Right forelimb (tissue), 1 donor: ENCODE measurements at places on chromosomes 4 and X.

GRCh38 chrX:111869639-111870034 is 6.3 kb upstream of the TRPC5OS start:
- DNase-seq, result no peak

- DNase-seq, result no peak
Measured at GRCh38 chrX:50081282-50081889, 119.4 kb downstream of the AKAP4 start.

DNA sequence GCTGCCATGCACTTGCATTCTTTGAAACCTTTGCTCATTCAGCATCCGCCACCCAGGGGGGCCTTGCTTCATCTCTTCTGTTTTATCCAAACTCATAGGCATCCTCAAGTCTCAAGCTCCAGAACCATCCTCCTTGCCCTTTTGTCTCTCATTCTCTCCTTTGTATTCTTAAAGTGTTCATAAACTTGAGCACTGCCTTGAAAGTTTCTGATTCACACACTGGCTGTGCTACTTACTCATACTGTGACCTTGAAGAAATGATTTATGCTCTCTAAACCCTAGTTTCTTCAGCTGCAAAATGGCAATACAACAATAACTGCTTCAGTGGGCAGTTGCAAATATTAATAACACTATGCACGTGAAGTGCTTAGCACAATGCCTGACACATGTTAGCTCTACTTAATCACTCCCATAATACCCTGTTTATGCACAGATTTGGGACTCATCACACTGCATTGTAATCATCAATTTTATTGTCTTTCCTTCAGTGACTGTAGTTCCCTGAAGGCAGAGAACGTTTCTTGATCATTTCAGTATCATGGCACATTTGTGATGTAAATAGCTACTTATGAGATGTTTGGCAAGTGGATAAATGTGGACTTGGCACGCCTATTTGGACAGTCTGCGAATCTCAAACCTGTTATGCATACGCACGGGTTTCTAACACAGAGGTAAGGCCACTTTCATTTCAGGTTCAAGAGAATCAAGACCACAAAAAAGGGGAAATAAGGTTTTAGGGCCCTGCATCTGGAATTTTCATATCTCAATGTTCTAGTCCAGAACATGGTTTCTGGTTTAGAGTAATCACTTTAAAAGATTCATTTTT is 291.0 kb downstream of the LDB2 start:
- DNase-seq, result no peak

DNA sequence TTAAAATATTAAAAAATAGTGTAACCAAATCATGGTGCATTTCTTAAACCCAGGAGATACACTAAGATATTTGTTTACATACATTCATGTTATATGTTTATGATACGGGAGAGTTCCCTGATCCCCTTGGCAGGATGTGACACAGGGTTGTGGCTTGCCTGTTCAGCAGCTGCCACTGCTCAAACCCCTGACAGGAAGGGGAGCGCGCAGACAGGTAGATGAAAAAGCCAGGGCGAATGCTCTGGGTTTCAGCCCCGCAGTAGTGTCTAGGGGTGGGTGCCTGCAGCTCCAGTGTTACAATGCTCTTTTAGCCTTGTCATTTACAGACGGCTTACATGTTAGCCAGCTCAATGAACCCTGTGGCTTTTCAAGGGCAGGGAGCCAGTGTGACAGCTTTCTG is 1343.8 kb upstream of the IGFBP7 start:
- DNase-seq, result no peak

DNA sequence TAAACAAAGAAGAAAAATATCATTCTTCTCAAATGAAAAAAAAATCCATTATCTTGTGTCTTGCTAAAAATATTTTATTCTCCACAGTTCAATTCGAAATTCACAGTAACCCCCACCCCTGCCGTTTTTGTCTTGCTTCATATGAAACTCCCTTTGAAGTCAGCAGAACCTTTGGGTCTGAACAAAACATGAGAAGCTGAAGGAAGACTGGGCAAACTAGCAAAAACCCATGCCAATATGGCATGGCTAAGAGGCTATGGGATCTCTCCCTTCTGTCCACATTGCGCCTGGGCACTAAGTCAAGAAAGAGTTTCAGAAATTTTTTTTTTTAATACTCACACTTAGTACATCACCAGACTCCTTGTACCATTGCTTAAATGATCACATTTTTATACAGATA is 136.0 kb upstream of the SMIM31 start:
- DNase-seq, result no peak

DNA sequence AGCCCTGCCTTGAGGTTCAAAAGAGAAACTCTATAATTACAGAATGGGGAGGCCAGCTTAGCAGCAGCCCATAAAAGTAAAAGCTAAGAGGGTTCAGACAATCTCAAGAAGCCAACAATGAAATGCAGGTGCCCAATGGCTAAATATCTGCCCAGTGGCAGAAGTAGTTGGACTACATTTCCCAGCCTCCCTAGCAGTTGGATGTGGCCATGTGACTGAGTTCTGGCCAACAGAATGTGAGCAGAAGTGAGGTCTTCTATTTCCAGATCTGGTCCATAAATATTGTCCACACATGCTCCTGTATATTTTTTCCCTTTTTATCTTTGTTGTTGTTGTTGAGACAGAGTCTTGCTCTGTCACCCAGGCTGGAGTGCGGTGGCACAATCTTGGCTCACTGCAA is 127.9 kb upstream of the NHS start:
- no peak for DNase-seq

DNA sequence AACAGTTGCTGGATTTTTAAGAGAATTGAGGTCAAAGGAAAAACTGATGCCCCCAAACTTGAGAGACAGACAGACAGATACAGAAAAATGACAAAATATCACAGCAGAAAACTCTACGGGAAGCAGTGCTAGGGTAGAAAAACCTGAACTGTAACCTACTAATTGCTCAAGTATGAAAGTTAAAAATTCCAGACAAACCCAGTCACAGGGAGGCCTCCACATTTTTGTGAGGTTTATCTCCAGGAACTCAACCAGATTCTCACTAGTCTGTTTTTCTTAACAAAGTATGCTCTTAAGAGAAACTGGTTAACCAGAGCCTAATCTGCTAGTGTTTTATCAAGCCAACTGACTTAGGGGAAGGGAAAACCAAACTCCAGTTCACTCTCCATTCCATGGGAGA is 19.9 kb upstream of the PPP3CA start:
- DNase-seq, result no peak

DNA sequence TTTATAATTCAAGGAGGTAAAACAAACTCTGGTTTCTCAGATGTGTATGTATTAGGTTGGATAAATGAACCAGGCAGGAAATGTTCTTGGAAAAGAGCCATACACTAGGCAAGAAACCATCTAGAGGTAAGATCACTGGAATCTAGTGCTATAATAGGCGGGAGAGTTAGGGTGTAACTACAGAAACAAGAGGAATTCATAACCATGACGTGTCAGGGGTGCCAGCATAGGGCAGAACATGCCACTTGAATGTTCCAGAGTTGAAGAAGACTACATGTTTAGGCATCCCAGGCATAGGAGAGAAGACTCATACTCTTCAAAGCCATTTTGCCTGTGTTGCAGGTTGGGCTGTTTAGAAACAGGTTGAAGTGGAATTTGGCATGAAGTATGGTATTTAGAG is 198.7 kb downstream of the CCNG2 start:
- DNase-seq, result no peak

GRCh38 chr4:185730387-185730786 is 81.6 kb downstream of the SORBS2 start:
- DNase-seq, result no peak

DNA sequence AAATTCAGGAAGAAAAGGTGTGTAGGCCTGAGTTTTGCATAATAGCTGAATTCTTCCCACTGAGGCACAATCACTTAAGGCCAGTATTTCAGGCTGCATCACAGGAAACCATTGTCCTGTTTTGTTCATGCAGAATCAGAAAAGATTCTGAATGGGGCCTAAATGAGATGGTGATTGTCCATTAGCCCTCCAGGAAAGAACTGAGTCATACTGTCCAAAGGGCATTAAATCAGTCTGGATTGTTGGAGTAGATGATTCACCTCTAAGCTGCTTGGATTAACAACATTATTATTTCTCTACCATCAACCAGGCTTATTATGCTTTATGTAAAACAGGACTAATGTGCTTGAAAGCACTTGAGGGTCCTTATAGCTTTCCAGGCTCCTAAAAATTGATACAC is 36.2 kb downstream of the CT47B1 start:
- no peak for DNase-seq

DNA sequence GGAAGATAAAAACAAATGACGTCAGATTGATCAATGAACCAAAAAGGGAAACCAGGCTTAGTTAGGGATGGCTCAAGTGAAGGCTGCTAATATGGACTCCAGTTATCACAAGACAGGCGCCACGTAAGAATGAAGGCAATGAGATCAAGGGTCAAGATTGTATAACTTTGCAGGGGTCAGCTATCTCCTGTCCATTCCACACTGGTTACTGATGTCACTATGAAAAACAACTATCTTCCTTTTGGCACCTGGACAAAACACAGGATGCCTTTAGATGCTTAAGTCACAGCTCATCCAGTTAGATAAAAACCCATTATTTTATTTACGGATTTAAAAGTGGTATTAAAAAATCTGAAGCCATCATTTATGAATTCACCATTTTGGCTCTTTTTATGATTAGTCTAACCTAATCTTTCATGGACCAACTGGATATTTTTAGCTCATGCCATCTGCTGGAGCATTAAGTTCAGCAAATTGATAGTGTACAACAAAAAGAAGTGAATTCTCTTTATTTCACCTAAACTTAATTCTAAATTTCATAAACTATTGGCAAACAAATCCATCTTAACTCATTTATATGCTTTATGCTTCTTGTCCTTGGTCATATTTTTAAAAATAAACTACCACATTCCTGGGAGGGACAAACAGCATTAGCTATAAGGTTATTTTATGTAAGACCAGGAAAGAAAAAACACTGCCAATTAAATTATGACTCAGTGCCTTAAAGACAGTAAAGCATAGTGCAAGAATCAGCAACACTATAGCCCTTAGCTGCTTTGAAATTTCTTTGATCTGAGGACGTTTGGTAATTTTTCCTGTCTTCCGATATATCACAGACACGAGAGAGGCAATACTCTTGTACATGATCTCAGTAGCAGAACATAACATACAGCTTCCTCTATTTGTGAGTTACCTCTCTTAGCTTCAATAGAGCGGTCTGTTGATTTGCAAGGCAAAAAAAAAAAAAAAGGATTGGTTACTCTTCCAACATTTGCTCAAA is 27.0 kb downstream of the DHX15 start:
- no peak for DNase-seq
